ENCODE measurements at places on chromosomes 2 and 18.
A peak's percentile ranks its signal among the peaks of the same experiment; 100 is the strongest.

GRCh38 chr2:223047260-223047761 lies 4.7 kb upstream of the KCNE4 start:
- H3K36me3 ChIP-seq: no peaks in the 10 kb centered on the region
- peaks cover 6% of the 10 kb centered on the region for H3K4me1 ChIP-seq
- H3K27ac ChIP-seq: peak overlapping the region; percentile 72
- H3K4me3 ChIP-seq: peak overlapping the region; percentile 25

DNA sequence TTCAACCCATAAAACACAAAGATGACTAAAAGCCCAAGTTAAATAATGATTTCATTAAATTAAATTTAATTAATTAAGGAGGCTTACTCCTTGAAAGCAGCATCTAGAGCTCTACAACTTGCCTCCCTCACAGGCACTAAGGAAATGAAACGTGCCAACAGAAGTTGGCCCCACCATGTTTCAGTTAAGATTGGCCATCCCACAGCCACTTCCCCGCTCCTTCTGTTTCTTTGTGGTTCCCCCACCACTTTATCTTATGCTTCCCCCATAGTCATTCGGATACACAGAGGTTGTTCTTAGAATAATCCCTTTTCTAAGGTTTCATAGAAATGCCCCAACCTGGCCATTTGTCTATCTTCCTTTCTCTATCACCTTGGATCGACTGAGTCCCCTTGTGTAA lies 101.6 kb upstream of the RIOK3 start:
- no peak for DNase-seq
- no peak overlapping the region for H3K4me3 ChIP-seq
- peaks cover 3% of the 10 kb centered on the region for H3K36me3 ChIP-seq

DNA sequence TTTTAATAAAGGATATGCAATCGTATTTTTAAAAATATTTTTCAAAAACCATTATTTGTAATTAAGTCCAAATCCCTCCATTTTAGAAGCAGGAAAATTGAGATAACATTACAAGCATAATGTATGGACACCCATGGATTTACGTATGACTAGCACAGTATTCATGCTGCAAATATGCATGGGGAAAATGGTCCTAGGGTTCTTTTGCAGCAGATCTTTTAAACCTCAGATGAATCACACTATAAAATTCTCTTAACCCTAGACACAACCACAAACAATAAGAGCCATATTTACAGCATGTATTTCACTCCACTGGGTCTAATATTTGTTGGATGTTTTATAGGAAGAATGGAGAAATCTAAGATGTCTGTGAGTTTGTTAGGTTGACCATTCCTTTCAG lies 453.4 kb downstream of the TGIF1 start:
- no peaks in the 10 kb centered on the region for H3K36me3 ChIP-seq
- H3K4me1 ChIP-seq: peaks cover 6% of the 10 kb centered on the region
- H3K27ac ChIP-seq: peak overlapping the region; percentile 30
- no peaks in the 10 kb centered on the region for H3K27me3 ChIP-seq
- no peak overlapping the region for H3K4me3 ChIP-seq
- DNase-seq: peak; percentile 18

GRCh38 chr2:240142859-240143258 lies 2.4 kb upstream of the OTOS start:
- H3K4me1 ChIP-seq: peaks cover 4% of the 10 kb centered on the region
- no peak overlapping the region for H3K4me3 ChIP-seq
- peaks cover 27% of the 10 kb centered on the region for H3K27me3 ChIP-seq
- H3K36me3 ChIP-seq: no peaks in the 10 kb centered on the region
- DNase-seq: no peak
- H3K27ac ChIP-seq: no peak overlapping the region

- peaks cover 16% of the 10 kb centered on the region for H3K36me3 ChIP-seq
- no peaks in the 10 kb centered on the region for H3K27me3 ChIP-seq
- H3K27ac ChIP-seq: peak overlapping the region; percentile 89
- no peak for DNase-seq
- H3K4me1 ChIP-seq: peaks cover 4% of the 10 kb centered on the region
Observed at GRCh38 chr2:189440644-189440946, 679 bp upstream of the WDR75 start.

DNA sequence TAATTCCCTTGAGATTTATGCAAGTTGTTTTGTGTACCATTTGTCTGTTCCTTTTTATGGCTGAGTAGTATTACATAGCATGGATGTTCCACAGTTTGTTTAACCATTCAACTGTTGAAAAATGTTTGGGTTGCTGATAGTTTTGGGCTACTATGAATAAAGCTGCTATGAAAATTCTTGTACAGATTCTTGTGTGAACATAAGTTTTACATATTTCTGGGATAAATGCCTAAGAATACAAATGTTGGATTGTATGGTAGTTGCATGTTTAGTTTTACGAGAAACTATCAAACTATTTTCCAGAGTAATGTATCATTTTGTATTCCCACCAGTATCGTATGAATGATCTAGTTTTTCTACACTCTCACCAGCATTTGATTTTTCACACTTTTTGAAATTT lies 407.3 kb downstream of the PLCL1 start:
- H3K27me3 ChIP-seq: no peaks in the 10 kb centered on the region
- no peak overlapping the region for H3K27ac ChIP-seq
- no peak overlapping the region for H3K4me3 ChIP-seq
- no peaks in the 10 kb centered on the region for H3K36me3 ChIP-seq
- no peak for DNase-seq
- no peaks in the 10 kb centered on the region for H3K4me1 ChIP-seq

DNA sequence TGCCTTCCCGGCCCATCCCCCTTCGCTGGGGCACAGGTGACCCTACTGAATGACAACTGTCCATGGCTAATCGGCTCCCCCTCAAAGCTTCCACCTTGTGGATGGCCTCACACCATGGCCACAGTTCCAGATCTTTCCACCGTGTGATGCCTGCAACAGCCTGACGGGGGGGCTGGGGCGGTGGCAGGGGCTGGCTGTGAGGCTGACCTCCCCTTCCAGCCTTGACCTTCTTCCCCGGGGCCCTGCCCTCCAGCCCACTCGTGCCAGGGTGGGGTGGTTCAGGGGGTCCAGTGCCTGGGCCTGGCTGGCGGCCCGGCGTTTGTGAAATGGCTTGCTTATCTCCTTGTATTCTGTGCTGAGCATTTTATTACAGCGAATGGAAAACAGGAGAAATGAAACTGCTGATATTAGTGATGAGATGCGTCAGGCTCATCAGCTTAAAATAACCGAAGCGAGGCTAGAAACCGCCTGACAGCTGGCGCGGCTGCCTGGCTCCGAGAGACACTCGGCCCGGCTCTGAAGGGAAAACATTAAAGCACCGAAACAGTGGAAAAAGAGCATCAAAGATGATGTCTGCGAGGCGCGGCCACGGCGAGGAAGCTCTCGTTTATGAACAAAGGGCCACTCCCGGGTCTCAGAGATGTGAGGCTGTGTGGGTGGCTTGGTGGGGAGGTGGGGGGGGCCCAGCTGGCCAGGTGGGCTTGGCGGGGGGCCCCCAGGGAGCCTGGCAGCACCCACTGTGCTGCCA lies 916 bp upstream of the PDCD1 start:
- H3K27ac ChIP-seq: no peak overlapping the region
- DNase-seq: no peak
- H3K36me3 ChIP-seq: no peaks in the 10 kb centered on the region
- no peaks in the 10 kb centered on the region for H3K4me1 ChIP-seq
- no peak overlapping the region for H3K4me3 ChIP-seq
- peaks cover 59% of the 10 kb centered on the region for H3K27me3 ChIP-seq

DNA sequence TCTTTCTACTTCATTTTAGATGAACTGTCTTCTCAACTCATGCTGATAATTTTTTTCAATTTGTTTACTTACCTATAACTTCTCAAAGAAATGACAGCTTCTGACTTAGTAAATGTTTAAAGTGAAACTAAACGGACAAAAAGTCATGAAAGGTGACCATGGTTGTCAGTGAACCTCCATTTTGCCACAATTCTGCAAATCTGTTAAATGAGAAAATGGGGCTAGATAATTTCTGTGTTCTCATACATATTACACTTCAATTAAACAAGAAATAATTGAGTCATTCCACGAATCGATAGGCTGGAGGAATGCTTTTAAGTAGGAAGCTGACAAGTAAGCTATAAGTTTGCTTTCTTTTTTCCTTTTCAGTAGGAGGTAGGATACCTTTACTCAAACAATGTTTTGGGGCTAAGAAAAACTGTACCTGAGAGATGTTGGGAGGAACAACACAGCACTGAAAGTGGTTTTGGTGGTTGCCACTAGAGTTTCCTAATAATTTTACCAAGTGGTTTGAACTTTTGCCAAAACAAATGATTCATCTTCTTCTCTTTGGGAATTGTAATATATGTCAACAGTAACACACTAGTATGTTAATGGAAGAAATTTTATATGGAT lies 17.1 kb downstream of the DYNAP start:
- H3K27me3 ChIP-seq: peaks cover 13% of the 10 kb centered on the region
- H3K4me1 ChIP-seq: peaks cover 2% of the 10 kb centered on the region
- peak overlapping the region; percentile 72 for H3K27ac ChIP-seq
- peak; percentile 5 for DNase-seq

GRCh38 chr2:169141713-169142352 lies 72.5 kb downstream of the DHRS9 start:
- H3K4me3 ChIP-seq: no peak overlapping the region
- no peak overlapping the region for H3K27ac ChIP-seq
- H3K36me3 ChIP-seq: no peaks in the 10 kb centered on the region
- H3K27me3 ChIP-seq: peaks cover 8% of the 10 kb centered on the region
- peak; percentile 61 for DNase-seq

GRCh38 chr2:50513724-50514123 lies 518.2 kb downstream of the NRXN1 start:
- no peak overlapping the region for H3K4me3 ChIP-seq
- no peaks in the 10 kb centered on the region for H3K36me3 ChIP-seq
- no peak overlapping the region for H3K27ac ChIP-seq
- no peaks in the 10 kb centered on the region for H3K4me1 ChIP-seq
- H3K27me3 ChIP-seq: no peaks in the 10 kb centered on the region
- no peak for DNase-seq

- H3K27ac ChIP-seq: no peak overlapping the region
- no peak for DNase-seq
Observed at GRCh38 chr2:73963385-73964120, 21.2 kb upstream of the TET3 start.

DNA sequence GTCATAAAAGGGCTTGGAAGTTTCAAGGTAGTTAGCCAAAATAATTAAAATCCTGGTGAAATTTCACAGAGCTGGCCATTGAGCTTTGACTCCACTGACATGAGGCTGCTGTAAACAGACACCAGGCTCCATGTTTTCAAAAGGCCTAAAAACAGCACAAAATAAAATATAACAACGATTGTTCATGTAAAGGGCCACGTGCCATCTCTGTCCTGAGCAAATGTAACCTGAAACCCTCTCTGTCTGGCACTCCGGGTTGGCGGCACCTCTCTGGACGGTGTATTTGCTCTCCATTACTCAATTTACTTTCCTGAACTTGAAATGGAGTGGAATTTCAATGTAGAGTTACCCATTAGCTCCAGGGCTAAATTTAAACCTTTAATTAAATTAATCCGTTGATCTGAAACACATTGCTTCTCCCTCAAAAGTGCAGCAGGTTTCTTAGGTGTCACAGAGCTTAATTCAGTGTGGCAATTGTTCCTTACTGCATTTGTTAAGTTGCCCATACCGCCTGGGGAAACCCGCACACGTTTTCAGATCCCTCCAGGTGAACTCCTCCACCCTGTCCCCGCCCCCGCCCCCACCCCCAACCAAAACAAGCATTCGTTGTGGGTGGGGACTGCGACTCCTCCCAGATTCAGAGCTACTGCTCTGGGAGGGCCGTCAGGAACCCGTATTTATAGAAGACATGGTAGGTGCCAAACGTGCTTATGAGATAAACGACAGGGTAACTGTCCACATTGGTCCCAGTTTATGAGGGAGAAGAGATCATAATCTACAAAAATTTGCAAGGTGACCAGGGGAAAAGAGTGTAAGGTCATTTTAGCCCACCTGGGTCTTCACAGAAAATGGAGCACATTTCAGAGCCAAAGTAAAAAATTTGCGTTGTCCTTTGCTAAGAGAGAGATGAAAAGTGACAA lies 1.2 kb upstream of the CABLES1 start:
- peak overlapping the region; percentile 24 for H3K27ac ChIP-seq
- no peaks in the 10 kb centered on the region for H3K36me3 ChIP-seq
- DNase-seq: no peak
- H3K4me1 ChIP-seq: peaks cover 16% of the 10 kb centered on the region
- no peaks in the 10 kb centered on the region for H3K27me3 ChIP-seq

- peaks cover 6% of the 10 kb centered on the region for H3K36me3 ChIP-seq
- no peak for DNase-seq
Observed at GRCh38 chr2:23850564-23851256, 76.2 kb downstream of the ATAD2B start.

GRCh38 chr2:240013343-240013742 lies 11.8 kb downstream of the NDUFA10 start:
- no peak overlapping the region for H3K27ac ChIP-seq
- H3K27me3 ChIP-seq: no peaks in the 10 kb centered on the region
- H3K4me3 ChIP-seq: no peak overlapping the region
- no peaks in the 10 kb centered on the region for H3K4me1 ChIP-seq
- DNase-seq: peak; percentile 38
- peaks cover 55% of the 10 kb centered on the region for H3K36me3 ChIP-seq

DNA sequence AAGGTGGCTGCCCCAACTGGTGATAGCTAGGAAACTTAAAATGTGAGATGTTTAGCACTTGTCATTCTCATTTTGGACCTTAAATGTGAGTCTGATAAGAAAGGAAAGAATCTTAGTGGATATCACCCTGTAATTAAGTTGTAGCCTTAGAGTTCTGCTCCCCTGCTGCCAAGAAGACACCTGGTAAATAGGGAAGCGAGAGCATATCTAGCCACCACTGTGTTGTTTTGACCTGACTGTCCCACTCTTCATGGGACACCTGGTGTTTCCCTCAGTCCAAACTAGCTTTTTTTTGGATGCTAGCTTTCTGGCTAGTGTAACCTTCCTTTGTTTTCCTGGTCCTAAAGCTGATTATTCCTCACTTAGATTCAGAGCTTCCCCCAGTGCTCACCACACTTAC lies 357.6 kb downstream of the RAD51AP2 start:
- H3K36me3 ChIP-seq: no peaks in the 10 kb centered on the region
- no peak overlapping the region for H3K4me3 ChIP-seq
- H3K4me1 ChIP-seq: no peaks in the 10 kb centered on the region
- peaks cover 9% of the 10 kb centered on the region for H3K27me3 ChIP-seq

- DNase-seq: peak; percentile 83
- H3K4me3 ChIP-seq: no peak overlapping the region
- H3K4me1 ChIP-seq: peaks cover 13% of the 10 kb centered on the region
- no peaks in the 10 kb centered on the region for H3K27me3 ChIP-seq
- H3K27ac ChIP-seq: peak overlapping the region; percentile 3
Observed at GRCh38 chr2:9552219-9553178, 3.1 kb downstream of the ADAM17 start.

GRCh38 chr2:188931361-188931760 lies 42.8 kb upstream of the COL3A1 start:
- no peak overlapping the region for H3K27ac ChIP-seq
- no peak for DNase-seq
- no peaks in the 10 kb centered on the region for H3K27me3 ChIP-seq
- H3K4me1 ChIP-seq: no peaks in the 10 kb centered on the region
- H3K36me3 ChIP-seq: no peaks in the 10 kb centered on the region

DNA sequence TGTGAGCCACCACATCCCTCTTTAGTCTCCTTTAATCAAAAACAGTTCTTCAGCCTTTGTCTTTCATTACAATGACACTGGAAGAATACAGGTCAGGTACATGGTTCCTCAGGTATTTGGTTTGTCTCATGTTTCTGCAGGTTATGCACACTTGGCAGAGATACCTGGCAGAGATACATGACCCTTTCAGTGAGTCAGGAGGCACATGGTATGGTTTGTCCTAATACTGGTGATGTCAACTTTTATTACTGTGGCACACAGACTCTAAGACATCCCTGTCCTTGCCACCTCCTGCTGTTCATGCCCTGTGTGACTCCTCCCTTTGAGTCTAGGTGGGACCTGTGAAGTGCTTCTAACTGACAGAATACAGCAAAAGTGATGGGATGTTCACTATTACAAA lies 58.4 kb downstream of the SPIRE1 start:
- no peaks in the 10 kb centered on the region for H3K36me3 ChIP-seq
- no peak overlapping the region for H3K4me3 ChIP-seq
- no peak overlapping the region for H3K27ac ChIP-seq
- no peaks in the 10 kb centered on the region for H3K27me3 ChIP-seq
- peaks cover 8% of the 10 kb centered on the region for H3K4me1 ChIP-seq

Measured in mesenchymal stem cell (in vitro differentiated cells and primary cell).